ENCODE measurements at places on chromosomes 13 and 19.

DNA sequence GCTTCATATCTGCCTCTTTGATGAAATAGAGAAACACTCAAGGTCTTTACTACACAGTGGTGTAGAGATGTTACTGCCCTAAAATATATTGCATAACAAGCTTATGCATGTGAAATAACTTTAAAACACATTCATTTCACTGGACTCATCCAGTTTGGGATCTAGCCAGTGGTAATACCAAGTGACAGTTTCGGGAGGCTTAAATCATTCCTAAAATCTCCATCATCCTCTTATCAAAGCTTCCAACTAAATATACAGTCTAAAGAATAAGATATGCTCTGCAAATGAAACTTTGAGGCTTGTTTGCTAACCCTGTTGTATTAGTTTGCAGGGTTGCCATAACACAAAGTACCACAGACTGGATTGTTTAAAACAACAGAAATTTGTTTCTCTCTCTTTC is 52.8 kb downstream of the THSD1 start:
- DNase-seq: no peak

- peak; percentile 98 for DNase-seq
Measured at GRCh38 chr19:16324384-16325160, at the start of gene KLF2. Gene KLF2 (plus strand): TSS chr19:16324826. CDS start chr19:16324924, 98 bp downstream.

- peak; percentile 16 for DNase-seq
Measured at GRCh38 chr19:15587663-15588062, 27.4 kb upstream of the CYP4F8 start.

GRCh38 chr13:45068036-45069001 is 52.0 kb upstream of the GTF2F2 start:
- no peak for DNase-seq

DNA sequence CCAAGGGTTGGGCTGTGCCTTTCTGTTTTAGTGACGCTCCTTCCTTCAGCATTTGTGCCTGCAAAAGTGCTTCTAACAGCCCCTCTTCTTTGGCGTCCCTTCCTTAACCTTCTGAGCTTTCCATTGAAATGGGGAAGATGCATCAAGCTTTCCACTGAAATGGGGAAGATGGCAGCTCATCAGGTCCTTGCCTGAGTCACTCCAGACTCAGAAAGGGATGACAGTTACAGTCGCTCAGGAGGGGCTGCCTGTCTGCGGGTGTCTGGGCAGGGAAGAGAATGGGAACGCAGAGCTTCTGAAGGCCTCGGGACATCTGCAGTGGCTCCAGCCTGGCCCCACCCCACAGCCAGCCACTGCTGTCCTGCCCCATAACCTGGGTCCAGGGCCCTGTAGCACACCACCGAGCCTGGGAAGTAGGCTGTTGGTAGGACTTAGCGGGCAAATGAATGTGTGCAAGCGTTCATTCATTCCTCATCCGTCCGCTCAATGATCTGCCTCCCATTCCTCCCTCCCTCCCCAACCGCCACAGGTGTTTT is 9.8 kb downstream of the AP1M1 start:
- no peak for DNase-seq

- no peak for DNase-seq
Measured at GRCh38 chr13:112574416-112574815, 13.5 kb downstream of the TUBGCP3 start.

GRCh38 chr13:113449693-113450347 is 3.5 kb downstream of the ADPRHL1 start:
- no peak for DNase-seq

- no peak for DNase-seq
Measured at GRCh38 chr13:93771227-93771626, 544.6 kb downstream of the GPC6 start.

- DNase-seq: no peak
Measured at GRCh38 chr19:45440873-45441654, 17.3 kb upstream of the ERCC1 start.

- no peak for DNase-seq
Measured at GRCh38 chr13:69213396-69213795, 894.2 kb upstream of the ATXN8OS start.

DNA sequence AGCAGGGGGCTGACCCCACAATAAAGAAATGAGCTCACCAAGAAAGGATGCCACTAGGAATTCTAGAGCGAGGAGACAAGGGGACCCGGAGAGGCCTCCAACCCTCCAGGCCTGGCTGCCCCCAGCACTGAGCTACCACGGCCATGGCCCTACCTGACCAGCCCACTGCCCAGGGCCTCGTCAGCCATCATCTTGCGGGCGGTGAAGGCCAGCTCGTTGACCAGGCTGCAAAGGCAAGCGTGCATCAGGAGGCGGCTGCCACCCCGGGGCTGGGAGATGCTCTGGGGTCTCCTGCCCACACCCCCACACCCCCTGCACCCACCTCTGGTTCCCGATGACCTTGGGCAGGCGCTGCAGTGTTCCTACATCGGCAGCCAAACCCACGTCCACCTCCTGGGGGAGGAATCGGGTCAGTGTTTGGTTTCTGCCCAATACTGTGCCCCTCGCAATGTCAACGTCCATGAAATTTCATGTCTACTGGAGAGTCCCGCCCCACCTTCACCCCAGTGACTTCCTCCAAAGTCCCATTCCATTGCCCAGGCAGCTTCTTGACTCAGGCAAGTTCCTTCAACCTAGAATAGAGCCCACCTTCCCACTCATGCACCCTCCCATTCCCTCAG is 3.5 kb upstream of the LGALS4 start:
- no peak for DNase-seq

DNA sequence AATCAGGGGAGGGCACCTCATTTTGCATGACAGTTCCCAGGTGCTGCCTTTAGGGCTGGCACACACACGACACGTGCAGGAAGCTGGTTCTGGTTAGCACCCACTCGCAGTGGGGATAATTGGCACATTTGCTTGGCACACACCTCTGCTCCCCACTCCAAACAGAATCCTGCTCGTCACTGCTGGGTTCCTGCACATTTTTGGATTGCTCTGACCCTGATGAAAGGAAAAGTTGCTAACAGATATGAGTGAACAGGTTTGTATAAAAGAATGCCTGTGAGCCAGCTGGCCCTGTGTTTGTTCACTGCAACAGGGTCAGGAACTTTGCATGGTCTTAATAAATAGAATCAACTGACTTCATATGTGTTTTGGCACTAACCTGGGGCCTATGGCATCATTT is 1500.4 kb downstream of the EFNB2 start:
- no peak for DNase-seq

DNA sequence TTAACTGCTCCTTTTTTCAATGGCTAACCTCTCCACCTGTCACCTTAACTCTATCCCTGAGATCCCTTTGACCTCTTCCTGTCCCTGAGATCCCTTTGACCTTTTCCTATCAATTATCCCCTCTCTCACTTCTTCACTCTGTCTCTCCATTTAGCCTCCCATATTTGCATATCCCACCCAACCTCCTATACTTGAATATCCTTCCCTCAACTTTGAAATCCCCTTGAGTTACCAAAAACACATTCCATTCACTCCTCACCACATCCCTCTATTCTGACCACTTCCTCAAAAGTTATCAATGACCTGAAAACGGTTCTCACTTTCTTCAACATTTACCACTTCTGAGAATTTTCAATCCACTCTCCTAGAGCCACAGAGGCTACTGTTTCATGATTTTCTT is 3.0 kb downstream of the MYCBP2 start:
- peak; percentile 16 for DNase-seq

GRCh38 chr13:49733181-49733951 is 42.1 kb upstream of the EBPL start:
- no peak for DNase-seq

DNA sequence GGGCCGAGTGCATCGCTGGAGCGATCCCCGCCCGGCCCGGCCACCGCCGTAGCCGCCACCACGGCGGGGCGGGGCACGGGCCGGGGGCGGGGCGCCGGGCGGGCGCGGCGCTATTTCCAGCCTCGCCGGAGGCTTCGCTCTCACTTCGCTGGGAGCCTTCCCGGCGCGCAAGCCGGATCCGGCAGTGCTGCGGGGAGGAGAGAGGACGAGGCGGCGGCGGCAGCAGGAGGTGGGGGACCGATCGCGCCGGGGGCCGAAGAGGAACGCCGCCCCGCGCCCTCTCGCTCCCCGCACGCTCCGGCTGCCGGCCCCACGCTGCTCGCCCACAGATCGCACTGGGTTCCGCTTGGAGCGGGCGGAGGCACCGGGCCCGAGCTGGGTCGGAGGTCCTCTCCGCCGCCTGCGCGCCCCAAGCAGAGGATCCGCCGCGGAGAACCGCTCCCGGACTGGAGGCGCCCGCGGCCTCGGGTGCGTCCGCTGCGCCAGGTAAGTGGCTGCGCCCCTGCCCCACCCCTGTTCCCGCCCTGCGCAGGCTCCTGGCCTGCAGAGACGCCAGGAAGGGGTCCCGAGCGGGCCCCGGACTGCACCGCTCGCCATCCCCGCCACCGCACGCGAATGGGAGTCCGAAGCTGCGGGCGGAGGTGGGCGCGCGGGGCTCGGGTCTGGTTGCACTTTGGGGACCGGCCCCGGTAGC is at the start of gene CHST8:
TSS of gene CHST8 (plus strand) at position 143 of the 694 bp plus-strand sequence. CDS start 67,309 bp downstream, outside the sequence.
- DNase-seq: no peak

- DNase-seq: no peak
Measured at GRCh38 chr13:20826843-20827560, 53.2 kb upstream of the EEF1AKMT1 start.

- no peak for DNase-seq
Measured at GRCh38 chr13:42981853-42982252, 10.2 kb downstream of the EPSTI1 start.

- no peak for DNase-seq
Measured at GRCh38 chr13:51006067-51006845, 96.7 kb downstream of the RNASEH2B start.

DNA sequence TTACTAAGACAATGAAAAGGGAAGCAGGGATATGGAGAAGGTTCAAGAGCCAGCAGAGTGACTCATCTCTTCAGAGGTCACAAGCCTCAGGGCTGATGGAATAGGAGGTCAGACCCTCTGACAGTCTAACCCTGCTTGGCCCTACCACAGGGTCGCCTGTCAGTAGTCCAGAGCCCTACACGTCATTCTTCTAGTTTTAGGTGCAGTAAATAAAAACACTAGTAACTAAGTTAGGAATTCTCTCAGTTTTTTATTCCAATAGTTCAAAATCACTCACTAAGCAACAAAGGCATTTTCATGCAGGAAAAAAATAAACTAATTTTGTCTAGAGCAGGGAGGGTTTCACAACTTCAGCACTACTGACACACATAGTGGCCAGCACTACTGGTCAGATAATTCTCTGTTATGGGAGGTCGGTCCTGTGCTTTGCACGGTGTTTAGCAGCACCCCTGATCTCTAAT is 27.2 kb downstream of the FOXO1 start:
- peak; percentile 50 for DNase-seq

- no peak for DNase-seq
Measured at GRCh38 chr19:12779162-12779993, 4.0 kb upstream of the HOOK2 start.

- DNase-seq: no peak
Measured at GRCh38 chr19:33532859-33533460, 11.4 kb upstream of the PEPD start.

DNA sequence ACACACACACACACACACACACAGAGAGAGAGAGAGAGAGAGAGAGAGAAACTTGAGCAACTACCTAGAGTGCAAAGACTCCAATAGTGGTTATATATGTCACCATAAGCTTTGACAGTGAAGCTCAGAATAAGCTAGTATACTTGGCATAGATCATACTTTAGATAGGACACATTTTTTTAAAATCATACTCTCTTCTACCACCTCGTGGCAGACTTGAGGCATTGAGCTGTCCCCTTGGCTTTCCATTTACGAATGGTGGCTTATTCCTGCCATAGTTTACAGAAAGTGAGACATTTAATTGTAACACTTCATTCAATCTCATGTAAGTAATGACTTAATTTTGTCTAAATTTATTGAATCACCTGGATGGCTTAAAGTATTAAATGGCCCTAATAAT is 108.2 kb downstream of the EDNRB start:
- DNase-seq: no peak

DNA sequence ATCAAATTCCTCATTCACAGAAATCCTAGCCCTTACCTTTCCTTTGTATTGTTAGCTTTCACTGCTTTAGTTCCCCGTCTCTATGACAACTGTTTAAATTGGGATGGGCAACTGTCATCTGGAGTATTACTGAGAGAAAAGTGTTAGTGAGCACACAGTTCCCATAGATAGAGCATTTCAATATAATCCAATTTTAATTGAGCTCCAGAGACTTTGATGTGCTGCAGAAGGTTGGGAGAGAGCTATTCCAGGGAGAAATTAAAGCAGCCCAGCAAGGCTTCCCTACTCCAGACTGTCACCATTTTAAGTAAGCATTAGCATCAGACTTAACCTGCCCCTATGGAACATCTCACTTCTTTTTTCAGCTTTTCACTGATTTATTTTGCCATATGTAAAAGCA is 55.0 kb upstream of the MAB21L1 start:
- no peak for DNase-seq

DNA sequence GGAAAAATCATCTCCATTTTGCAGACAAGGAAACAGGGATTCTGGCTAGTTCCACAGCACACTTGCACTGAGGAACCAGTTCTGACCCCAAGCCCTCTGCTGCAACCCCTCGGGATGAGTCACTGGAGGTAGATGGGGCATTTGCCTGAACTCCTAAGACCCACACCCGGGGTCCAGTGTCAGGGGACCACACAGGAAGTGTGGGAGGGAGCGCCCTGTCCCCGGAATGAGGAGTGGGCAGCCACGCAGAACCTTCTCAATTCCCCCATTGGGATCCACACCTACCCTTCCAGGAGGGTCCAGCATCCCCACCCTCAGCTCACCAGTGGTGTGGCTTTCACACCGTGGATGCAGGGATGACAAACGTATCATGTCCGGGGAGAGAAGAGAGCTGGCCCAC is 62.7 kb downstream of the TSHZ3 start:
- DNase-seq: no peak
